Lower lobe of right lung (tissue), 2 donors: ENCODE measurements at places on chromosomes 7 and 10.

GRCh38 chr10:120314442-120314841, 142.6 kb upstream of the PLPP4 start:
- no peak for DNase-seq

GRCh38 chr10:11504566-11505285, 106.7 kb downstream of the USP6NL start:
- no peak for DNase-seq

DNA sequence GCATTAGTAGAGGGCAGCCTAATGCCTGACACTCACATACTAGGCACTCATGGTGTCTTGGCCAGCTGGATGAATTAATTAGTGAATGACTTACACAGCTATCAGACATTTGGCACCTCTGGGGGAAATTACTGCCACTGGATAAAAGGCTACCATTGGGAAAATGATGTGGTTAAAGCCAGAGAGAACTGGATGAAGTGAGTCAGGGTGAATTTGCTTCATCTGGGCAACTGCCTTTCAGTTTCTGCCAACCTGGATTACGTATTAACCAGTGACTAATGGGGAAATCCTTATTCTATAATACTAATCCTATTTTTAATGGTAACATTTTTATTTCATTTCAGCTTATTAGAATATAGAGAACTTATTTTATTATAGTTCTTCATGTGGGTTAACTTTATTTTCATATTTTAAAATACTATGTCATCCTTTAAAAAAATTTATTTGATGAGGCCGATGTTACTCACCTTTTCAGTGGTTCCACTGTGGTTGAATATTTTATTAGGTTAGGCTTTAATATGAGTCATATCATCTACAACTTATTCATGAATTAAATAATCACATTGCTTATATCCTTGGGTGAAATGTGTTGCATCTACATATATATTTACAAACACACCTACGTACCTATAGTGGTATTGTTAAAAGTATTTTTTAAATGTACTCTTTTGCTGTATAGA, 85.6 kb upstream of the CAPZA2 start:
- no peak for DNase-seq

- no peak for DNase-seq
Observed at GRCh38 chr7:150335108-150335773, 6.2 kb downstream of the RARRES2 start.

- DNase-seq: no peak
Observed at GRCh38 chr7:4849390-4849789, 12.4 kb downstream of the PAPOLB start.
